Right kidney (tissue), 9 donors: ENCODE measurements at places on chromosomes 4 and X.

GRCh38 chr4:5958199-5958735 is 60.0 kb downstream of the C4orf50 start:
- no peak for DNase-seq

DNA sequence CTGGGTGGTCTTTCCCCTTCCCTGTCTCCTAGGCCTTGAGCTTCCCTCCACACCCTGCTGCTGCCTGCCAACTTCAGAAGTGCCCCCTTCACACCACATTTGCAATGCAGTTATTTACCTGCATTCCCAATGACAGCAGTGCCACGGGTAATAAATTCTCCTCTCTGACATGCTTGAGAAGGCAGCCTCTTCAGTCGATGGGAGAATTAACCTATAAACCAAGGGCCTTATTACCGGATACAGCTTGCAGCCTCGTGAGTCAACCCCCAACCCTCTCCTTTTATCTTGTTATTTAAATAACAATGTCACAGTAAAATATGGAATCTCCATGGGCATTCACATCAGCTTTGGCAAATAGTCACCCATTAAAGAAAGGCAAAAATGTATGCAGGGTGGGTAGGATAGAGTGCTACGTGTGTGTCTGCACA is 34.7 kb upstream of the LGI2 start:
- DNase-seq = peak; percentile 56

DNA sequence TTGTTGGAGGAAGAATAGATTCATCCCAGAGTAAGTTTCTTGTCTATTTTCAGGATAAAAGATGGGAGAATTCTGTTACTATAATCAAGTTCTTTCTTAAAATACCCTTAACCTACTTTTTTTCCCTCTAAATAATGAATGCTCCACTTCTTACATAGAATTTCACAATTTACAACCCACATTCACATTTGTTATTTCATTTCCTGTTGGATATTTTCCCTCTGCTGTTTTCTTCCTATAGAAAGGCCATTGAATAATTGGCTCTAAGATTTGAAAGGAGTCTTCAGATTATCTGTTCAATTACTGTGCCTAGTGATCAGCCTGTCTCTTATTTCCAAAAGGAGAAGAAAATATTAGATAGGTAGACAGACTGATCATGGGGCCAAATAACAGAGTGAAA is 79.7 kb downstream of the CPE start:
- DNase-seq = no peak

DNA sequence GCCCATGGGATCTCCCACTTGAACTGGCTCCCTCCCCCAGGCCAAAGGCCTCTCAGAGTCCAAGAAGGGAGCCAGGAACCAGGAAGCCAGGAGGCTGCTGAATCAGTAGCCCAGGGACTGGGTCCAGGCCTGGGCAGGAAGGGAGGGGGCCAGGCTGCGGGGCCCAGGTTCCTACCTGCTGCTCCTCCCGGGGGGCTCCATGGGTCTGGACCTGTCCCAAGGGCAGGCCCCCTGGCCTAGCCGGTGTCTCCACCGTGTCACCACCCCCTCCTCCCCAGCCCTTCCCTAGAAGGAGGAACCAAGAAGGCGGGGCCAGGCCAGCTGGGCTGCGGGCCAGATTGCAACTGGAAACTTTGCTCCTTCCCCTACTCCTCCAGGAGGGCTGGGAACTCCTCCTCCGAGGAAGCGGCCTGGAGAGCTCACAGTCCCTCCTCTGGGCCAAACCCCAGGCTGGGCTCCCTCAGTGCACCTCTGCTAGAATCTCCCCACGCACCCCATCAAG is at the start of gene IQSEC2:
IQSEC2 (minus strand) TSS at position 264 of the 502 bp plus-strand sequence.
- DNase-seq = peak; percentile 62

GRCh38 chr4:1206299-1207156 is 34.1 kb upstream of the SPON2 start:
- no peak for DNase-seq

DNA sequence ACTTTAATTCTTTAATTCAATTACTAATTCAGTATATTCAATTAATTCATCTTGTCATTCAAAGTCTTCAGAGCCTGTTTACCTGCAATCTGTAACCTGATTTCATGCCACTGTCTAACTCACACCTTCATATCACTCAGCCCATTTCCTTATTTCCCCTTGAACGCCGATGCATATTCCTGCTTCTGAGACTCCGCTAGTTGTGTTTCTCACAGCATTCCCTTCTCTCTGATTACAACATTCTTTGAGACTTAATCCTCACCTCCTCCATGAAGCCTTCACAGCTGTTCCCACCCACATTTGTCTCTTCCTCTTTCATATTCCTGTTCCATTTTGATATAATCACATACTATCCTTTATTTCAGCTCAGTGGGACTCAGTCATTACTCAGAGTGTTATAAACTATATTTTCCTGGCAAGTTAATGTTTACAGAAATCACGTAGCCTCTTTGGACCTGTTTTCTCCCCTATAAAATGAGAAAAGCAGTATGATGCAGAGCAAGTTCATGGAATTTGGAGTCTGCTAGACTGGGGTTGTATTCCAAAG is 69.0 kb downstream of the MAP9 start:
- DNase-seq = no peak

- no peak for DNase-seq
These were observed 189.2 kb downstream of the PPP3CA start for GRCh38 chr4:101158134-101158482.

DNA sequence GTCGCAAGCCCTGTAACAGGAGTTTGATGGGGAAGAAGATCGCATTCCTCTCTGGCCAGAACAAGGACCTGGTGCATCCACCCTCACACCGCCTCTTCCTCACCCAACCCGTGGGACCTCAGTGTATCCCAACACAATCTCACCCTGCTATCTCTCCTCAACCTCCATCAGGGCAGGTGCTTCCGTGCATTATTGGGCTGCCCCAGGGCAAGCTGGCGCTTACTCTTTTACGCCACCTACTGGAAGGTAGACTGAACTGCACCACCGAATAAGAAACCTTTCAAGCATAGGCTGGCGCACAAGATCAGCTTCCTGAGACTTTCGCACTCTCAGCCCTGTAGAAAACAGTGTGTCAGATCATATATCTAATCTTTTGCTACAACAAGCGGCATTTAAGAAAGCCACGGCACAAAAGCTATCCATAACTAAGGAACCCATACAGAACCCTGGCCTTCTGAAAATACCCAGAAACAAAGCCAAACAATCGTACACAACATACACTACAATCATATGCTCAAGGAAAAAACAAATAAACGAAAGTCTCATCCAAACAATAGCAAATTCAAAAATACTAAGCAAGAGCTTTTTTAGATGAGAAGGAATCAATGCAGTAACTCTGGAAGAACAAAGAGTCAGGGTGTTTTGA is 209.3 kb downstream of the UGT8 start:
- no peak for DNase-seq

DNA sequence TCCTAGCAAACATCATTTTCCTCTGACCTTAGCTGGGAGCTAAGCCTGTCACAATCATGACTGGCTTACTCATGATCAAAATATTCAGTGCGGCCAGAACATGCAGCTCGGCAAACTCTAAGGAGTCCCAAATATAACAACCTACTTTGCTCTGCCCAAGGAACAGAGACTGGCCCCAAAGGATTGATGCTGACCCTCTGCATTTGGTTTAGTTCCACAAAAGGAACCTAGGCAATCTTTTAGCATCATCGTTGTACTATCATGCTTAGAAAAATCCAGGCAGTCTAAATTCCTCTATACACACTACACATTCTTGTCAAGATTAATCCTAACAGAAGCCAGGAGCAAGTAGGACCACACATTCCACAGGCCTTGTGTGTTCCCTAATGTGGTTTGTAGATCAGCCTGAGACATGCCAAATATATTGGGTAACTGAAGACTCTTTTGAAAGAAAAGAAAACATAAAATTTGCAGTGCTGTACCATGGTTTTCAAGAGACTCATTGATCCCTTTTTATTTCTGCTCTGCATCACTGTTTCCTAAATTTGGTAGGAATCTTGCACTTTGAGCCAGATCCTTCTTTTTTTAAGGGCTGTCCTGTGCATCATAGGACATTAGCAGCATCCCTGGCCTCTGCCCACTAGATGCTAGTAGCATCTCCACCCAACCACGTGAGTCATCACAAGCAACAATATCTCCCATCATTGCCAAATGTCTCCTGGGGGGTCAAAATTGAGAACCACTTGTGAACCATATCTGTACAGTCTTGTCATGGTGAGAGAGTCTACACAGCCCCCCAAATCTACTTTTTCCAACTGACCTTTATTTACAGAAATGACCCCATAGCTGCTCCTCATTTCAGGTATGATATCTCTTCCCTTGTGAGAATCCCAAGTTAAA is 17.6 kb upstream of the CC2D2A start:
- DNase-seq = no peak

GRCh38 chrX:13001097-13001496 is 26.2 kb downstream of the TMSB4X start:
- DNase-seq = no peak

GRCh38 chrX:20989361-20989760 is 384.9 kb upstream of the CNKSR2 start:
- DNase-seq = no peak

DNA sequence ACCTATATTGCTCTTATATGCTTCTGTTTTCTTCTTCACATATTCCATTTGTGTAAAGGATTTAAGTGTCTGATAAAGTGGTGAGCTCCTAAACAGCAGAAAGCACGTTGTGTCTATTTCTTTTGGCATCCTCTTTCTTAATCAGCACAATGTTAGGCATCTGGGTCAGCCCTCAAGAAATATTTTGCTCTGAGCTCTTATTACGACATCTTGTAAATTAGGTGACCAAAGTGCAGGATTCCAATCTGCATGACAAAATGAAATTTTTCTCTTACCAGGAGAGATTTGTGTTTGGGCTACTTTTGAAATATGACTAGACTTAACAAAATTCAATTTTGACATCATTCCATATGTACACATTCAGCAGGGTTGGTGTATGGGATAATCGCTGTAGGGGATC is 210.0 kb upstream of the IGFBP7 start:
- no peak for DNase-seq

GRCh38 chrX:56765811-56766553 is 36.9 kb downstream of the NBDY start:
- DNase-seq = no peak

GRCh38 chrX:120228187-120228908 is 22.3 kb upstream of the ZBTB33 start:
- DNase-seq = no peak

DNA sequence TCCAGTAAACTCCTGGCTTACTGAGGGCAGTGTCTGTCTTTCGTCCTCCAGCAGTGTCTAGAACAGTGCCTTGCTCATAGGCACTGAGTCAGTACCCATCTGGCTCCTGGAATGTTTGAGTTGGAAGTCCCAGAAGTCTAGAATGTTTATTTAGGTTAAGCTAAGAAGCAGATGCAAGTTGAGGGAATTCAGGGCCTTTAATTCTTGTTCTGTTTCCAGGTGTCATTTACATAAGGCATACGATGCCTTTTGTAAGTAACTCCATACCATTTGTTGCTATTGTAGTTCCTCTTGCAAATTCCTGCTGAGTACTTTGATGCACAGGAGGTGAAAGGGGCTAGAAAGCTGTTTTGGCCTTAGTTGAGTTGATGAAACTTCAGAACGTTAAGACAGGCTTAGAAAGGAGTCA is 22.2 kb downstream of the ARHGAP10 start:
- no peak for DNase-seq

GRCh38 chr4:126106658-126107057 is 791.9 kb downstream of the FAT4 start:
- no peak for DNase-seq

- no peak for DNase-seq
These were observed 2.1 kb downstream of the HMGB2 start for GRCh38 chr4:173332021-173332487.

GRCh38 chrX:141469469-141469868 is 115.1 kb downstream of the SPANXA1 start:
- DNase-seq = no peak

GRCh38 chrX:156000361-156000926 is 2.9 kb downstream of the IL9R start:
- DNase-seq = no peak

- DNase-seq = no peak
These were observed 210.2 kb downstream of the DMD start for GRCh38 chrX:33001107-33001506.

DNA sequence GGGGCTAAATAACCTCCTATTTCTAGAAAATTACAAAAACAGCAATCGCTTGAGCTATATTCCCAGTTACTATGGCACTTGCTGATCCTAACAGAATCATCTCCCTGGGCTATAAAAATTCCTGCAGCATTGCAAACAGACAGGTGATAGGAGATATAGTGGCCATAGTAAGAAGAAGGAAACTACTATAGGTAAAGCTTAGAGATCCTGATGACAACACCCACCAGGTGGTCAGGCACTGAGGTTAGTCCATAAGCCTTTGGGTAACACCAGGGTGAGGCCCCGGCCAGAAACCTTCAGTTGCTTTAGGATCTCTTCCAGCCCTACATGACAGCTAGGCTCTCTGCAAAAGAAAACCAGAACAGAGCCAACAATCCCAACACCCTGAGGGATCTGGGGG is 197.9 kb upstream of the PPP1R2C start:
- DNase-seq = no peak

GRCh38 chr4:110195561-110196205 is 2.7 kb downstream of the ELOVL6 start:
- no peak for DNase-seq

- no peak for DNase-seq
These were observed 252.3 kb downstream of the PDHA2 start for GRCh38 chr4:96092151-96092705.

- no peak for DNase-seq
These were observed 32.3 kb downstream of the USP53 start for GRCh38 chr4:119244832-119245231.
